NCI-H2171 (cell line): ENCODE measurements at places on chromosomes 1 and 21.

DNA sequence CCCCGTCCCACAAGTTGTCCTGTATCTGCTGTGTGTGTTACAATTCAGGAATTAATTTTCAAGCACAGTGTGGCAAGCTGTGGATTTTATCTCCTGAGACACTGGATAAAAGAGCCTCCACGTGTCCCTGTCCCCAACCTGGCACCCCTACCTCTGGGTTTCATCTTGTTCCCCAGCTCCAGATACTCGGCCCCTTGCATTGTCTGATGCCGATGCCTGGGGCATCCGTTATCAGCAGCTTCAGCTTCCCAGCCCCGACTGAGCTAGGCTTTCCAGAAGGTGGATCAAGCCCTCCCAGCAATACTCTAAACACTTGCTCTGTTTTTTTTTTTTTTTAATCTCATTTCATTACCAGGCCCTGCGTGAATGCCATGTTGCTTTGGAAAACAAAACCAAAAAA, 159.4 kb downstream of the PLXNA2 start:
- DNase-seq: no peak

- DNase-seq: no peak
Observed at GRCh38 chr1:55582084-55582483, 366.9 kb upstream of the USP24 start.

- no peak for DNase-seq
Observed at GRCh38 chr1:7366955-7367665, 404.0 kb upstream of the VAMP3 start.

- no peak for DNase-seq
Observed at GRCh38 chr21:17964716-17965115, 145.6 kb upstream of the C21orf91 start.

DNA sequence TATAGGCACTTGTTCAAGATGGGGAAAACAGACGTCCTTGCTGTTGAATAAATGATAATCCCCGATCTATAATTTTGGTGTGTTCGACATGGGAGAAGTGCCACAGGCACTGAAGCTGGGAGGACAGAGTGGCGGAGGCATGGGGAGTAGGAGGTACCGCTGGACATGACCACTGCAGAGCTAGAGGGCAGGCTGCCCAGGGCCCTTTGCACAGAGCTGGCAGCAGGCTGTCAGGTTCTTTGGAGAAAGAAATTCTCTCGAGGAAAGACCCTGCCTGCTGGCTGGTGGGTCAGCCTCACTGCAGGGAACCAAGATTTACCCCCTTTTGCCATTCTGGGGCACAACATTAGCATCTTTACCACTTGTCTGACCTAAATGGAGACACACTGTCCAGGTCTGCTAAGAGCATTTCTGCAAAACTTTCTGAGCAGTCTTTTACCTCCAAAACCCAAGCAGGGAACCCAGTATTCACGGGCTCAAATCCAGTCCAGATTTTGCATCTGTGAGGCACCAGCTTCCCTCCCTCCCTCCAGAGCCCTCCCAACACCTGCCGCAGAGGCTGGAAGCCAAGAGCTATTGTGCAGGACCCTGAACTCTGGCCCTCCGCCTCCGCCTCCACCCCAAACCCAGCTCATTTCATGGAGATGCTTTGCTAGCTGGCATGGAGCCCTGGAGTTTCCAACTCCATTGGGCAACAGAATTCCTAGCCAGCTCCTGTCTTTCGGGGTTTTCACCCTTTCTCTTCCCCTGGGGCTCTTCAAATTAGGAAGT, 142.3 kb downstream of the PLXNA2 start:
- peak; percentile 80 for DNase-seq

GRCh38 chr1:182867861-182868260, 28.7 kb downstream of the DHX9 start:
- no peak for DNase-seq

- DNase-seq: no peak
Observed at GRCh38 chr1:2233997-2234761, 6.1 kb downstream of the SKI start.

DNA sequence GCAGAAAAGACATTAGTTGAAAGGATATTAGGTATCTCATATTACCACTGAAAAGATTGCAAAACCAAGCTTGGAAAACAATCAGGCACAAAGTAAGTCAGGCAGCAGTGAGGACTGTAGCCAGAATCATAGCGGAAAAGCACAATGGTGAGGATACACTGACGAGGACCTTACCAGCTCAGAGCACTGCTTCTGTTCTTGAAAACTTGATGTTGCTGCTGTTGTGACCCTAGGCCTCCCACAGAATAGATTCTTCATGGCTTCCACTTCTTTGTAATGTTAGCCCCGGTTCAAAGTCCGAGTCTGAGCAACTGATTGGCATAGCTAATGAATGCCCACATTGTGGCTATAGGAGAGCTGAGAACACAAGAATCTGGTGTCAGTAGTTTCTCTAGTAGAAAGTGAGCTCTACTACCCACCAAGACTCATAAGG, 45.2 kb upstream of the LRRC8C start:
- DNase-seq: no peak

- peak; percentile 22 for DNase-seq
Observed at GRCh38 chr1:230171356-230172015, 104.4 kb downstream of the GALNT2 start.

GRCh38 chr1:152053375-152053774, 16.6 kb upstream of the S100A11 start:
- DNase-seq: peak; percentile 96

DNA sequence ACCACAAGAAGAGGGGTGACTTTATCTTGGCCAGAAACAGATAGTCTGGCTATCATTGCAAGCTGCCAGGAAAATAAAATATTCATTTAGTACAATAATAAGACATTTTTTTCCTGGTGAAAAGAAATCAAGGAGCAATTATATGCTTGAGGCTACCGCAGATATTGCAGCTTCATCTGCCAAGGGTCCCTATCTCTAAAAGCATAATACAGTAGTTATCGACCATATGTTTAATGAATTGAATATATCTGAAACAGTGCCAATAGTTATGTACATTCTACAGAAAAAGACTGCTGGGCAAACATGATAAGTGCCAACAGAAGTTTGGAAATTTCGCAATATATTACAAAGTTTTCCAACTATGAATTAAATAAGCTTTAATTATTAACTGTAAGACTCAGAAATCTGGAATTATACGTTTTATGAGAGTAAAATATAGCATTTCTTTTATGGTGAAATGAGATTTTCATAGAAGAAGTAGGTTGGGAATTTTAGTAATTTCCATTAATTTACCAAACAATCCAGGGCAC, 561.1 kb upstream of the ZP4 start:
- no peak for DNase-seq

GRCh38 chr1:25653558-25653957, 37.0 kb downstream of the MAN1C1 start:
- DNase-seq: no peak

DNA sequence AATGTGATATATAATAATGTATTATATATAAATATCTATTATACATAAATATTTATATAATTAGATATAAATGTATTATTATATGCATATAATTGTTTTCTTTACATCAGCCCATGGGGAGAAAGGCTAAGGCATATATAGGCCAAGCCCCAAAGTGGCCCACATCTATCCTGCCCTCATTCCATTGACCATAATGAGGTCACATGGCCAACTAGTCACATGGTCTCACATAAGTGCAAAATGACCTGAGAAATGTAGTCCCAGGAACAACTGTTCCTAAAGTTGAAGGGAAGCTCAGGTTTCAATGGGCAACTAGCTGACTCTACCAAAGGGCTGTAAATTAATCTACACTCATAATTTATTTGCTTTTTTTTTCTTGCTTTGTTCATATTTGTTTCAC, 14.5 kb upstream of the CCDC185 start:
- DNase-seq: no peak

DNA sequence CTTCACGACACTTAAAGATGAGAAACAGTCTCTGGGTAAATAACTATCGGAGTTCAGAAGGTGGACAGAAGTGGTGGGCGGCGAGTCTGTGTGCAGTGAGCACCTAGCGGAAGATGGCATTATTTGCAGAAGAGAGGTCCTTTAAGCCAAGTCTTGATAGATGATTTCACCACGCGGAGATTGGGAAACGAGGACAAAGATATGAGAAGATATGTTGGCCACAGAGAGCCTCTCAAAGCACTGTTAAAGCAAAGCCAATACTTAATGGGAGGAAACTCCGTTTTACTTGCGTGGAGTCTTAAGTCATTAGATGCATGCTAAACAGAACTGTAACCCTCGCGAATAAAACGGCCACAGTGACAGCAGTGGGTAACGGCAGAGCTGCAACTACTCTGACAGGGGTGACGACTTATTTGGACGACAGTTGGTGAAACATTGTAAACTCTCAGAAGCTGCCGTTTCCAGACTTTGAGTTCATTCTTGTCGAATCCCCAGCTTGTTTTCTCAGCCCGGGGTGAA, 577 bp upstream of the CEP350 start:
- peak; percentile 31 for DNase-seq

DNA sequence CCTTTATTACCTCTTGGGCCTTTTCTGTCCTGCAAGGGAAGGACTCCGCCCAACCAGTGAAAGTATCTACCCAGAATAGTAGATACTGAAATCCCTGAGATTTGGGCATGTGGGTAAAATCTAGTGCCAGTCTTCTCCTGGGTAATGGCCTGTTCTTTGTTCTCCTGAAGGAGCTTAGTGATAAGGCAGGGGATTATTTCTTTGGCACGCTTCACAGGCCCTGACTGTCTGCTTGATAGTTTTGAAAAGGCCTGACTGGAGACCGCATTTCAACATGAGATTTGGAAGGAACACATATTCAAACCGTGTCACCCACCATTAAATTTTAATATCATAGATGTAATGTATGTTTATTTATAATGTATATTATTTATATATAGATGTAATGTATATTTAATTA, 48.9 kb downstream of the RASAL2 start:
- DNase-seq: no peak

DNA sequence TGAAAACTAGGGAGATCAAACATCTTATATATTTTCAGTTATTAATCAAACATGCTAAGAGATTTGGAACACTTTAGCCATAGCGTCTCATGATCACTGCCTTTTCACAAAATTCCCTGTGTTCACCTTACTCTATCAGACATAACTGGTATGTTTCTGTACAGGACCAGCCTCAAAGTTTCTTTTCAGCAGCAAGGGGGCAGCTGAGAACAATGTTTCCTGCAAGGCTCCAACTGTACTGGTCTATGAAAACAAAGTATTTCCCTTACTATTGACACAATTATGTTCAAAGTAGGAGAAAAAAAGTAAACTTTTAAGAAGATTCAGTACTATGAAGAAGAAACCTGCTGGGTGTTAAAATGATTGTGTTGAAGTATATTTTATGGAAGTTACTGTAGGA, 98.5 kb downstream of the ATF6 start:
- DNase-seq: no peak

DNA sequence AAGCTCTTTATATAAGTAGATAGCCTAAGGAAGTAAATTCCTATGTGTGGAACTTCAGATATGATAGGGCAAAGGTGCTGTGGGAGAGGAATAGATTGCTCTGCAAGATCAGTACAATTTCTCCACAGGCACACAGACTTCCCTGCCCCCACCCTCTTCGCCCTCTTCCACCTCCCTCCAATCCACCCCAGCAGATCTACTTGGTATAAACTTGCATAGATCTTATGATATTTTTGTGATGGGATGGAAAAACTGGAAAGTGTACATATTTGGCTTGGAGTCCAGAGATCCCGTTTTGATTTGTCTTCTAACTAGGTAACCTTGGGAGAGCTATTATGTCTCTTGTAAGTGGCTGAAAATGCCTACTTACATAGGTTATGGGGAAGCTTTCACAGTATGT, 586.3 kb upstream of the USP24 start:
- no peak for DNase-seq

GRCh38 chr1:223197923-223198627, 55.0 kb upstream of the TLR5 start:
- no peak for DNase-seq

DNA sequence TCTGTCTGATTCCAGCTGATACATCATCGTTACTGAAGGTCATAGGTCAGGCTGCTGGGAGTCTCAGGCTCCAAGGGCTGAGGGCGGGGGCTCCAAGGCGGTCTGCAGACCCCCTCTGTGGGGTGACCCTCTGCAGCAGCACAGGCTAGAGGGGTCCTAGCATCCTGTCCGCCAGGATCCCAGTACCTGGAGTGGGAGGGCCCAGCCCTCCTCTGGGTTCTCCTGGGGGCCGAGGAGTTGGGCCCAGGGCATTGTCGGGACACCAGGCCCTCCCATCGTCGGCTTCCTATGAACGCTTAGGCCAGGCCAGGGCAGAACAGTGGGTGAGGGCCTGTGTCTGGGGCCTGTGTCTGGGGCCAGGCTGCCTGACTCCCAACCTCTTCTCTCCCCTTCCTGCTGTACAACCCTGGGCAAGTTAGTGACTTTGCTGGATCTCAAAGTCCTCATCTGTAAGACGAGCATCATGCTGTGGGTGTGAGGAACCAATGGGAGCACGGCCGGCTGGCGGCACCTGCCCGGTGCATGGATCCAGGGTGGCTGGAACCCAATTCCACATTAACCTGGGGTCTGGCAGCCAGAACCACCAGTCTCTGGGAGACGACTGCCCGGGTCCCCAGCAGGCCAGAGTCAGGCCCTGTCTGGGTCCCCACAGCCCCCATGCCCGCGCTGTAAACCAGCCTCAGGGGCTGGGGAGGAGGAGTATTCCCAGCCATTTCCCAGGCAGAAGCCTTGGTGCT, 56.2 kb upstream of the COL18A1 start:
- DNase-seq: no peak

- DNase-seq: no peak
Observed at GRCh38 chr1:192979542-192979941, 79.6 kb downstream of the UCHL5 start.

- no peak for DNase-seq
Observed at GRCh38 chr1:222654849-222655248, 37.0 kb downstream of the MIA3 start.

DNA sequence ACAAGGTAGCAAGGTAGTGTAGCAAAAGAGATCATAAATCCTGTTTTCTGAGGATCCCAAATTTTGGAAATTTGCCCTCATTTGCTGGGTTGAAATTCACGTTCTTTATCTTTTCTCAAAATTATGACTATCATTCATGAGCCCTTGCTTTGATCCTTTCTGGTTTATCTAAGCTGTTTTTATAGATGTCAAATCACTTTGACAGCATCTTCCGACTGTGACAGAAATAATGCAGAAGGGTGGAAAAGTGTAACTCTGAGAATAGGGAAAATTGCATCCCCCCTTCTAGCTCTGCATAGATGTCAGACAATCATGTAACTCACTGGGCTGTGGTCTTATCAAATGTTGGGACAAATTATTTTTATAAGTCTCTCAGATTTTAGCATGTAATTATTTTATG, 550.1 kb downstream of the OMA1 start:
- no peak for DNase-seq

- no peak for DNase-seq
Observed at GRCh38 chr1:99003581-99004253, 944 bp downstream of the PLPPR5 start.
